ENCODE measurements at places on chromosomes 5 and 9.

DNA sequence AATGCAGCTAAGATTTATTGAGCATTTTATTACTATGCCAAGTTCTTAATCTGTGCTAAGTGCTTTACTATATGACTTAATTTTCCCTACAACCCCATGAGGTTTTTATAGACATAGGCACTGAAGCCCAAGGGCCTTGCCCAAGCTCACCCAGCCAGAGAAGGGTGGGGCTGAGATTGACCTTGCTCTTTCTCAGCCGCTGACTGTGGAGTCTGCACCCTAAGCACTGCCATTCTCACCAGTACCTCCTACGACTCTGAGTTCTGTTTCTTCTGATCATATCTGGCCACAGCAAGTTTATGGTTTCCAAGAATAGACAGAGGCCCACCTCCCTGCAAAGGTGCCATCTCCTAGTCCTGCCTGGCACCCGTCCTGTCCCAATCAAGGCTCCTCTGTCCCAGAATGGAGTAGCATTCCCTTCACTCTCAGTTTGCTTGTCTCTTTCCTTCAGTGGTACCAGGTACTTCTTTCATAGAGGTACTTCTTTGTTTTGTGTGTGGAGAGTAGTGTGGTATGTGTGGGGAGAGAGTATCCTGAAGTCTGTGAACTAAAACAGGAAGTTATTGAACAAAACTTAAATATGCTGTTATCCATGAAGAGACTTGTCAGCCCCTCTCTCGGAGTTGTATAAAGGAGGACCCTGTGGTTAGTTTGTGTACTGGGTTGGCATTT lies 42.6 kb downstream of the CSF1R start:
- no peak for DNase-seq

- DNase-seq: no peak
Observed at GRCh38 chr5:761059-761771, 23.3 kb downstream of the ZDHHC11B start.

- DNase-seq: no peak
Observed at GRCh38 chr9:133141833-133142595, 21.0 kb upstream of the RALGDS start.

- DNase-seq: peak; percentile 40
Observed at GRCh38 chr5:59416451-59416850, 477.1 kb downstream of the PDE4D start.

DNA sequence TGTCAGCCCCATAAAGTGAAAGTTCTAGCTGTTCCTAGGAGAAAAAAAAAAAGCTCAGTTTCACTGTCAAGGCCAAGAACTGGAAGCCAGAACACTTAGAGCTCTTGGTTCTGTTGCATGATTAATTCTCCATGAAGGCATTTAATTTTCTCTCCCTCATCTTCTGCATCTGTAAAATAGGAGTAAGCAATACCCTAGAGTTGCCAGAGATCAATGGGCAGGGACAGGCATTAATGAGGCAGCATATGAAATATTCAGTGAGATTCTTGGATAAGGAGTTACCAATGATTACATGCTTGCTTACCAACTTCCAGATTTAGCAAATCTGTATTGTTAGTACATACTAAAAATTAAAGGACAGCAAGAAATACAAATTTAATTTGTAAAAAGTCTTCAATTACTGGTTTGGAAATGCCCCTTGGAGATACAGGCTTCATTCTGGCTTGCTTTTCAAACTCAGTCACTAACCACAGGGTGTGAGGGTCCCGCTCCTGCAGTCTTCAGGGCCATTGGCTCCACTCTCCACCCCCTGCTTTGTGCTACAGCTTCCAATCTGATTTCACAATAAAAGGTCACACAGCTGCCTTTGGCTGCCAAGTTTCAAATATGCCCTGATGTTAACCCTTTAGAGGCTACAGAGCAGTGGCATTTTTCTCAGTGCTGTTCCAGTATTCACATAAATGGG lies 624.6 kb downstream of the BNC2 start:
- no peak for DNase-seq

GRCh38 chr5:68333649-68334552 lies 118.3 kb downstream of the PIK3R1 start:
- DNase-seq: peak; percentile 73

DNA sequence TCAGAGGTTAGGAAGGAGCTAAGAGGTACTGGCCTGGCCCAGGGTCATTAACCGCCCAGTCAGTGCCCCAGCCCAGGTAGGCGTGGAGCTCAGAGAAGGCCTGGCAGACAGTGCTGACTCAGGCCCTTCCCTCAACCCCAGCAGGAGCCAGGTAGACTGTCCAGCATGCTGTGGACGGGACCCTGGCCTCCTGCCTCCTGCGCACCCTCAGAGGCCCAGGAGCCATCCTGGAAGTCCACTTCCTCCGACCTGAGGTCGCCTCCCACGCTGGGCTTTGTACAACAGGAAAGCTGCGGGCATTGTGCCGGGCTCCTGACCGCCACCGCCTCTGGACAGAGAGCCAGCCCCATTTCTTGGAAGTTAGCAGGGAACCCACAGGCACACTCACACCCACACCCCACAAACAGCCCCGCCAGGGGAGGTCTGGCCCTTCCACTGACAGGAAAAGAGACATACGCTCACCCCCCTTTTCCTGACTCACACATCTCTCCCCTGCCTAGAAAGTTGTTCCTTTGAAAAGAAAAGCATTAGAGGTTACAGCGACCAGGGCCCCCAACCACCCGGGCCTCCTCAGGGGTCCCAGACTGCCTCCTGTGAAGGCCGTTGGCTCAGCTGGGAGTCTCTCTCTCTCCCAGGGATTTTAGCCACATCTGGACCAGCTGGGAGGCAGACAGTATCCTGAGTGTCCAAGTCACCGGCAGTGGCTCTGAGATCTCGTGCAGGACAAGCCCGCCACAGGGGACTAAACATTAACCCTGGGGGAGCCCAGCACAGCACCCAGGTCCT lies 7.7 kb downstream of the RALGDS start:
- no peak for DNase-seq

DNA sequence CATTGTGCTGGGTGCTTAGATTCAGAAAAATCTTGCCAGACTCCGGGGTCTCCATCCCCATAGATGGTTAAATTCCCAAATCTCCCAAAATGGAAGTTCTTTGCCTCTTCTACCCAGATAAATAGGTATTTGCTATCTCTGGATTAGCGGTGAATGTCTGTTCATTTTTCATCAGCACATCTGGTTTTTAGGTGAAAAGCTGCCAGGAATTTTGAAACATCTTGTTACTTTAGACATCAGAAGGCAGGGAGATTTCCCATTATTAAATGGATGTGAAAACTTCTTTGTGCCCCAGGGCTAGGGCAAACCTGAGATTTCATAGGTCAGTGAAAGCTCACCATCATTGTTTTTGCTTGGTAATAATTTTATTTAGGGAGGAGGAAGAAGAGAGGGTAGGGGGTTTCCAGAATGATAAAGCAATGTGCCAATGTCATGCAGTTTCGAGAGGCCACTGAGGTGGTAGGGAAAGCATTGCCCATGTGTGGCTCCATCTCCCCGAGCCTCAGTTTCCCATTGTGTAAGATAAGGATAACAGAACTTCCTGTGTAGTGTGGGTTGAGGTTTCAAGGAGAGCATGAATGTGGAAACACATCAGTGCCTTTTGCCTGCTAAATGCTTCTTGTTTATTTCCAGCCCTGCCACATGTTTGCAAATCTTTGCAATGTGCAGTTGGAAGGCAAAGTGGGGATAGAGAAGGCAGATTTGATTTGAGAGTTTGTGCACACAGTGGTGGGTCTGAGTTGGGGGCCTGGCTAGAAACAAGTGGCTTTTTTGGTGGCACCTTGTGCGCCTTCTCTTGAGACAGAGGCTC lies 147.2 kb upstream of the KLF4 start:
- no peak for DNase-seq

DNA sequence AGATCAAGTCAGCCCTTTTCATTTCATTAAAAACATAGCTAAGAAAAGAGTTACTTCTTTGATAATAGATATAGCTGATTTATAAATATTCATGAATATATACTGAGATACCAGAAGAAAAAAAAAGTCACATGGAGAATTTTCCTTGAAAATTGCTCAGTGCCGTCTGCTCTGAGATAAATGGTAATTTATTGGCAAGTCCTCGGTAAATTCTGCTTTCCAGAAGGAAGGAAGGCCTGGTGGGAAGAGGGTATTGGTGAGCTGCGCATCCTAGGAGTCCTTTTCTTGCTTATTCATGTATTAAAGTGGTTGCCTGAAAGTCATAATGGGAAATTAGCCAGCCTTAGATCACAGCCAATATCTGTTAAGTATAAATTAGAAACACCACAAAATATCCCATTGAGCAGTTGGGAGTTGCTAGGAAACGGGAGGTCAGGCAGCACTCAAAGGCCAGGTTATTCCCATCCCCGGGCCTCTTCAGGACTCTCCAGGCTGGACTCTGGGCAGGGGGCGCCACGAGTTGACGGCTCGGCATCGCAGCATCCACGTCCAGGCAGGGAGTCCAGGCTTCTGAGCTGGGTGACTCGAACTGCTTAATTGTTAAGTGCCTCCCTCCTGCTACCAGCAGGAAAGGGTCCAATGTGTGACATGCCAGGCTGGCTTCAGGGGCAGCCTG lies 116.7 kb upstream of the RETREG1 start:
- DNase-seq: no peak

- DNase-seq: no peak
Observed at GRCh38 chr5:59151162-59151889, 568.5 kb downstream of the RAB3C start.

- no peak for DNase-seq
Observed at GRCh38 chr9:99103901-99104458, 933 bp upstream of the TGFBR1 start.

DNA sequence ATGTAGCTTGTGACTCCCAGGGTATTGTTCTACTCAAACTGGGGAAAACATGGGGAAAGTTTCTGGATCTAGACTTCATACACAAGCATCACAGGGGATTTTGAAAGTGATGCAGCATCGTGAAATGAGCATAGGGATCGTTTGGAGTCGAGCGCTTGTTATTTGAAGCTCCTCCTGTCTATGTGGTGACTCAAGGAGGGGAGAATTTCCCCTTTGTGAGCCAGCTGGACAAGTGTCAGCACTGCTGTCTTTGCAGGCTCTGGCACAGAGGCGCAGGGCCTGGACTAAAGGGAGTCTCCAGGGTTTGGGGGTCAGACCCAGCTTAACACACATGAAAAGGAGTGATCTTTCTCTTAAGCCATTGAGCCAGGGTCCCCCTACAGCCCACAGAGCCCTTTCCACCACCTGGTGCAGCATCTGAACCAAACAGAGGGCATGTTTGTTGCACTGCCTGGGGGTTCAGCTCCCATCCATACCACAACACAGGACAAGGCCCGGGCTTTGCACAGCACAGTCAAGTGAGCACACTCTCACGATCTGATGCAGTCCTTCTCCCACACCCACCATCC lies 51.0 kb downstream of the IRF1 start:
- DNase-seq: no peak

DNA sequence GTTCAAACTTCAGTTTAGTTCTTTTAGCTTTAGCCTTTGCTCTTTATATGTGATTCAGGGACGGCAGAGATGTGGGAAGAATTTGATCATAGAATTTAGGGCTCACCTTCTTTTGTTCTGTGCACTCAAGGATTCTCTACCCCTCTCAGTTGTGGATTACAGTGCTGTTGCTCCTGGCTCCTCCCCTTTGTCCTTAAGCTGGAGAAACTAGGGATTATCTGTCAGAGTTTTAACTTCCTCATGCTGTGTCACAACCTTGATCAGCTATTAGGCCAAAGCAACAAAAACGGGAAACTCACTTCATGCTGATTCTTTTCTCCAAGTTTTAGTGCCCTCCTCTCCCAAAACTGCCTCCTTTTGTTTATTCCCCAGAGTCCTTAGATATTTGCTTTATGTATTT lies 13.0 kb upstream of the PCDHAC2 start:
- DNase-seq: no peak

- no peak for DNase-seq
Observed at GRCh38 chr9:135887585-135888050, 19.7 kb downstream of the CAMSAP1 start.
